ENCODE measurements at places on chromosomes 2 and 18.

DNA sequence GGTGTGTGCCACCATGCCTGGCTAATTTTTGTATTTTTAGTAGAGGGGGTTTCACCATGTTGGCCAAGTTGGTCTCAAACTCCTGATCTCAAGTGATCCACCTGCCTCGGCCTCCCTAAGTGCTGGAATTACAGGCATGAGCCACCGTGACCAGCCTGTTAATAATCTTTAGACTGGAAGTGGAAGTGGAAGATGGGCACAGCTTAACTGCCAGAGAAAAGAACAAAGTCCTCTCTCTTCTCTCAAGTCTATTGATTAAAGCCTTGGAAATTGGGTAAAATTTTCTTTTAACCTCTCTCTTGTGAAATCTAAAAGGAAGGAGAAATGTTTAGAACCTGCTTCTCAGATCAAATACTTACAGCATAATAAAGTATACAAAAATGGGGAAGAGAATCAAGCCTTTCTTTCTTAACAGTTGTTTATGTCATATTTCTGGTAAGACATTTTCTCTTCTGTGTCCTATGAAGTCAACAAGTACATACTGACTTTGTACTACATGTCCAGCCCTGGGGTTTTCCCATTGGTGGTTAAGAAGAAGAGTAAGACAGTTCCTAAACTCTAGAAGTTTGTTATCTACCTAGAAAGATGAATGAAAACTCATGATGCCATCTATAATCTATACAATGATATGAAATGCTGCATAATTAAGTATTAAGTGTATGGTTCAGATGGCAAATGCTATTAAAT is 4.6 kb downstream of the TMEM169 start:
- DNase-seq, result no peak

- DNase-seq, result no peak
Observed at GRCh38 chr2:1584051-1584531, 160.2 kb downstream of the PXDN start.

GRCh38 chr2:127644066-127645025 is 1.6 kb upstream of the GPR17 start:
- no peak for DNase-seq

GRCh38 chr2:122866095-122866494 is 1110.6 kb downstream of the TSN start:
- DNase-seq, result no peak

DNA sequence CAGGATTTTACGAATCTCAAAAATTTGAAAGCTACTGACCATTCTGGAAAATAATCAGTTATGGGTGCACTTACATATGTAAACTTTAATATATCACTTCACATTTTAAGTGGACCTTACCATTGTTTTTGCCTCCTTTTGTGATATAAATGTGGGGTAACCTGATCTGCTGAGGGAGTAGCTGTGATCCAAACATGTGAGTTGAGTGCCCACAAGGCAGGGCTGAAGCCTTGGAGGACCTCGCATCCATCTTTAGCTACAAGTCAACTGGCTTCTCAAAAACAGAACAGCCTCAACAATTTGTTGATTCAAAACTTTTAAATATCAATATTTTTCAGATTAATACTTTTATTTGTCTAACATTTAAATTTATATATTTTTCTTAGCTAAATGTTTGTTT is 178.2 kb downstream of the PLCL1 start:
- DNase-seq, result no peak

- no peak for DNase-seq
Observed at GRCh38 chr18:50014606-50015005, 180.3 kb downstream of the MYO5B start.

DNA sequence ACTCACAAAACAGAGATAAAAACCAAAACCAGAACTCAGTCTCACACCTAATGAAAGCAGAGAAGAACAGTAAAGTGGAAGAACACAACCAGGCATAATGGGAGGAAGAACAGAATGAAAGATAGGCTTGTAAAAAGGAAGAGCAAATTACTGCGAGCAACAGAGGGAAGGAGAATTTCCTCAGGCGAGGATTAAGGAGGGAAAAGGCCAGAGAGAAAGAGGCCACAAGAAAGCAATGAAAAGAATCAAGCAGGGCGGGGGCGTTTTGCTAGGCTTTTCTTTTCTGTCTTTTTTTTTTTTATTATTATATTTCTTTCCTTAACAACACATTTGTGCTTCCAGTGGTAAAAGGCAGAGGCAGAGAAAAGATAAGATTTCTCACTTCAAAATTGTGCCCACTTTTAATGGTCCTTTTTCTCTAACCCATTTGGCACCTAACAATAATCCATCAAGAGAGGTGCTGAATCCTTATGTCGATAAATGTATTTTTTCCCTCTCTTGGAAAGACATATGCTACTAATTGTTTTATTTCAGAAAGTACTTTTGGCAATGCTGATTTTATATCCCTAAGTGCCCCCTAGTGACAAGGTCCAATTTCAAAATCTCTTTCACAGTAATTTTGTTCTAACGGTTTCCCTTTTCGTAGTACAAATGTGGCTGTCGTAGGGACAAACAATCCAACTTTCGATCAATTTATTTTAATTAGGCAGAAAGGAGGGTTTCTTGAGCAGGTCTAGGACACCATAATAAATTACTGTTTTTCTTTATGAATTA is 138.7 kb upstream of the AQP4 start:
- DNase-seq, result no peak

- no peak for DNase-seq
Observed at GRCh38 chr18:3472681-3473544, 22.9 kb downstream of the TGIF1 start.

DNA sequence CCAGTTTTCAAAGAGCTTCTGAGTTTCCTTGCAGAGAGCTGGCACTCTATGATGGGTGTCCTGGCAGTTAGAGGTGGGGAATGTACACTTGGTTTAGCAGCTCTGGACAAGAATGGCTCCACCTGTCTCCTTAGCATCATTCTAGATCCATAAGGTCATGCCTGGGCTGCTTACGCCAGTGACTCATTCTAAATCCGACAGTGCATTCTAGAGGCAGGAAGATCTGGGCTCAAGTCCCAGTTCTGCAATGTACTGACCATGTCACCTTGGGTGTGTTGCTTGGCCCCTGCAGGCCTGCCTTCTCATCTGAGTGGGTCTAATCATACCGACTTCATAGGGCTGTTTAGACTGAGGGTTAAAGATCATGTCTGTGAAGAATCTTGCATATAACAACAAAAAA is 46.5 kb downstream of the PTGR3 start:
- no peak for DNase-seq

DNA sequence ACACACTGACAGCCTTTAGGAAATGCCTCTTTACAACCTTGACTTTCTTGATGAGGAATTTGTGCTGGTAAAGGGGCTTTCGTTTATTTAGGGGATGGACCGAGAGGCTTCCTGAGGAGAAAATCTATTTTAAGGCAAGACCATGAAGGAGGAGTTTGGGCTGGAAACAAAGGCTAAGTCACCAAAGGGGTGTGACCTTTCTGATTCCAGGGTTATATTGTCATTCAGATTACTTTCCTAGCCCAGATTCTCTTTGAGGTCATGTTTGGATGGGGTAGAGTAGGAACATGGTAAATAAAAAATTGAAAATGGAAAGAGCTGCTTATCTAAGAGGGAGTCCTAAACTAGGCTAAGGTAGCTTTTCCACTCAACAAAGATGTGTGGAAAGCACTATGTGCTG is 77.1 kb upstream of the UGP2 start:
- DNase-seq, result no peak

DNA sequence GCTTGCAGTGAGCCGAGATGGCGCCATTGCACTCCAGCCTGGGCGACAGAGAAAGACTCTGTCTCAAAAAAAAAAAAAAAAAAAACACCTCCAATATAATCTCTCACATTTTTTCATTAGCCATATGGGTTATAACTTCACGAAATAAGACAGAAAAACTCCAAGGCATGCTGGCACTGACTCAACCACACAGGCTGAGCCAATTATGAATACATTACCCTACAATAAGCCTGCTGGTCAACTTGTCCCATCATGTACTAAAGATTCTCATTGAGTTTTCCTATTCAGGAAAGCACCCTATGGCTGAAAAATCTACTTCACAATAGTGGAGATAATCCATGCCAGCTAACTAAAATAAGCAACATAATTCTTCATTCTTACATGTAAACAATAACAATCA is 12.8 kb upstream of the MAP3K20 start:
- DNase-seq, result no peak

GRCh38 chr2:18474700-18475099 is 85.8 kb downstream of the RDH14 start:
- DNase-seq, result no peak

DNA sequence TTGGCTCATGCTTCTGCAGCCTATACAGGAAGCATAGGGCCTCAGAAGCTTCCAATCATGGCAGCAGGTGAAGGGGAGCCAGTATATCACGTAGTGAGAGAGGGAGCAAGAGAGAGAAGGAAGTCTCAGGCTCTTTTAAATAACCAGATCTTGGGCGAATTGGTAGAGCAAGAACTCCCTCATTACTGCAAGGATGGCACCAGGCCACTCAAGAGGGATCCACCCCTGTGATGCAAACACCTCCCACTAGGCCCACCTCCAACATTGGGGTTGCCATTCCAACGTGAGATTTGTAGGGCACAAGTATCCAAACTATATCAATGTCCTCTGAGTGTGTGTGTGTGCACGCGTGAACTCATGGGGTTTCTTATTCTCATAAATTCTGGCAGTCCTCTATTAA is 37.6 kb upstream of the RMP24 start:
- no peak for DNase-seq

DNA sequence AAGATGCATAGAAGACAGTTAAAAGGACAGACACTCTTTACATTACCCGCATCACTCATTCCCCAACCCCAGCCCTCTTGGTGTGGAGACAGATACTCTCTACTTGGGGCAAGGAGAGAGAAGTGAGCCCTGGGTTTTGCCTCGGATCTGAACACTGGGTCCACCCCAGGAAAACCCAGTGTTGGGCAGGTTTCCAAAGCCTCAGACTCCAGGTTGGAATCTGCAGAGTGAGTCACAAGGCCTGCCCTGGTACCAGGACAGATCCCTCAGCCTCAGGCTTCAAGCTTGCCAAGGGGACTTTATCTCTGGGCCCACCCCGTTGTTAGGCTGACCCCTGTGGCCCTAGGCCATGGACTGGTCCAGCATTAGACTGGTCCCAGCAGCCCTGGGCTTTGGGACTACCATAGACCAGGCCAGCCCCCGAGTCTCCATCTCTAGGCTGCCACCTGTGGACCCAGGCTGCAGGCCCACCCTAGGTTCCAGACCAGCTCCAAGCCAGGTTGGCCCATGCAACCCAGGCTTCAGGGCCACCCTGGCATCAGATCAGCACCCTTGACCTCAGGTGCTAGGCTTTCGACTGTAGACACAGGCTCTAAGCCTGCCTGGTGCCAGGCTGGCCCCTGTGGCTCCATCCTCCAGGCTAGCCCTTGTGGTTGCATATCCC is 112.8 kb downstream of the GULP1 start:
- DNase-seq, result no peak

GRCh38 chr2:236776695-236777251 is 207.1 kb downstream of the ACKR3 start:
- no peak for DNase-seq

- no peak for DNase-seq
Observed at GRCh38 chr2:222451224-222451674, 26.9 kb downstream of the SGPP2 start.

DNA sequence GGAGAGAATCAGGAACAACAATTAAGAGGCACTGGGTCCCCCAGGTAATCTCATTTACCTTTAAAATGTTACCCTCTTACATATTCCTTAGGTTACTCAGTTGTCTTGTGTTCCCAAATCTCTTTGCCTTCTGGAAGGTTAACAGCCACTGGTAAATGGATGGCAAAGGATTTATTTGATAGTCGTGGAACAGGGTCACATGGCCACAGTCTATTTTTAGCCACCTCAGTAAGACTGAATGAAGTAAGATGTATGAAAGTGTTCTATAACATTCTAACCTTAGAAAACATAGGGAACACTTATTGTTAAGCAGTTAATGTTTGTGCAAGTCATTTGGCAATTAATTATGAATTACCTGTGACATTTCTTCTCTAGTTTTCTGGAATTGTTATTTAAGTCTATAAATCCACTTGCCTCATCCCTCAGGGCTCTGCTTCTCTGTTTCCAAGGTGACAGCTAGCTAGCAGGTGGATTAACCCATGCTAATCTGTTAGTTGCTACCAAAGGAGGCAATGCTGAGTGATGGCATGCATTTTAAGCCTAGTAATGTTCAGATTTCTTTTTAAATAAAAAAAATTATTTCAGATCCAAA is 211.0 kb downstream of the PIK3C3 start:
- no peak for DNase-seq

GRCh38 chr2:162212366-162212765 is 30.9 kb downstream of the FAP start:
- DNase-seq, result no peak

- DNase-seq, result no peak
Observed at GRCh38 chr2:3193443-3194330, 183.9 kb downstream of the EIPR1 start.

GRCh38 chr2:195092341-195092740 is 564.7 kb upstream of the SLC39A10 start:
- DNase-seq, result no peak
